ENCODE measurements at places on chromosomes 16 and 17.
A peak's percentile ranks its signal among the peaks of the same experiment; 100 is the strongest.

DNA sequence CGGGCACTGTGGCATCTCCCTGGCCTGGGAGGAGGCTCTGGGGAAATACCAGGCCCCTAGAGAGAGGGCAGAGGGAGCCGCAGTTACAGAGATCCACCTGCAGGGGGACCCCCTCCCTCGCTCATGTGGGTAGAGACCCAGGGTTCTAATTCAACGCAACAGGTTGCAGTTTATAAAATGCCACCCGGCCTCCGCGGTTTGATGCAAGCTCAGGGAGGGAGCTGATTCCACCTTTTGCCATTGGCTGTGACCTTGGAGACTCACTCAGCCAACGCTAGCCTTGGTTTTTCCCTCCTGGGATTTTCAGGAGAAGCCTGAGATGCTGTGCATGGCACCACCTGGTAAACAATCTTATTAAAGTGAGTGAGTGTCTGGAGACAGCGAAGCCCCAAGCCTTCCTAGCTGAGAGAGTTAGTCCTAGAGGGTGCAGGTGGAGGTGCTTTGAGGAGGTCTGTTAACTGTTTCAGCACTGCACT, 12.1 kb downstream of the TTLL6 start:
- peak; percentile 43 for DNase-seq

DNA sequence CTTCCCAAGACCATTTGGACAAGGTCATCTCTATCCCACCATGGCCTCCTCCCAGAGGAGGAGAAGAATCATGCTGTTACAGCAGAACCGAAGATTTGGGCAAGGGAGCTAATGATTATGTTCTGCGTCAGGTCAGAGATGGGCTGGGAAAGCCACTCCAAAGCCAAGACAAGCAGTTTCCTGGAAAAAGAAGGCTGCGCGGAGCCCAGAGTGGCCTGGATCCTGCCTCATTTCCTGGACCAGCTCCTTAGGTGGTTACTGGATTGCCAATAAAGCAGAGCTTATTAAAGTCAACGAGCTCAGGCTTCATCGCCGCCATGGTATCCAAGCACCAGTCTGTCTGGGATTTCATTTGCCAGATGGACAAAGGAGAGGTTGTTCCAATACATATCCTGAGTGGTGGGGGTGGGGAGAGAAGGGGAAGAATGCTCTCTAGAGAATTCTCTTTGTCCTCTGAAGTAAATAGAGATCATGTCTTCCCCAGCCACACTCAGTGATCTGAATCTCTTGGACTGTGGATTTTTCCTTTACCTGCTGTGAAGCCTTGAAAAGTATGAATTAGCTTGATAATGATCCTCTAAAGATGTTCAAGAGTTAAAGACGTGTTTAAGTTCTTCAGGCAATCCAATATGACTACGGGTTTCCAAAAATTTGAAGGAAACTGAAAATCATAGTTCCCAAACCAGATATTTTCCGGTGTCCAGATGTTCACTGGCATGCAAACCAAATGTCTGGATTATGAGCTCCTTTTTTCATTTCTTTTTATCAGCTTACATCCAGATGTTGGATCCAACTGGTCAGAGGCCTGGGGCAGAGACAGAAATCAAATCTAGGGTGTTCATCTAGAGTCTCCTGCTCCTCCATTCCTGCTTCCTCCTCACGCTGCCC, 17.7 kb downstream of the PRAC1 start:
- no peak for DNase-seq

DNA sequence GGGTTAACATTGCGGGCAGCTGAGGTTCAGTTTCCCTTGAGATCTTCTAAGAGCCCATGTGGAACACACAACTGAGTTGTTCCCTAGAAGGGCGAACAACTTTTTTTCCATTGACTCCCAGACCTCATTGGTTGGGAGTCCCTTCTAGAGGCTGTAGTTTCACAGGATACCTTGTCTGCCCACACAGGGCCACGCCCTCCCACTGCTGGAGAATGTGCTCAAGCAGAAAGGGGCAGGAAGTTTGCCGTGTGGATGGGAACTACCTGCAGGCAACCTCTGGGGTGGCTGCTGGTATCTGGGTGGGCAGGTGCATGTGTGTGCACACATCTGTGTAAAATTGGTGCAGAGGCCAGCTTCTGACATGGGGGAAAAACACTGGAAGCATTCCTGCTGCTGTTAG, 178.8 kb upstream of the PSMD7 start:
- no peak for DNase-seq

DNA sequence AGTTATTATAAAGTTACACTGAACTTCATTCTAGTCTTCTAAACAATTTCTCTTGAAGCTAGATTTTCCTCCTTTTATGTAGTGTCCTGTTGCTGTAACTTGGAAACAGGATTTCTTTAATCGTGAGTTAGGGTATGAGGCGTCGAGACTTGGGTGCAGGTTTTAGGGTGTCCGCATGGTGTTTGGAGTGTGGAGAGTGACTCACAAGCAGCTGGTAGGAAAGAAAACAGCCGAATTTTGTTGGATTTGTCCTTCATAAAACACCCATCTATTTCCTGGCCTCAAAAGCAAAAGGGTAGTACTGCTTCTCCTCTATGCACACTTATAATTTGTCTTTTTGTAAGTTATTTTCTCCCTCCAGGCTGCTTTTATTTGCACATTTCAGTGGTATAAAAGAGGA, 1.6 kb downstream of the RPTOR start:
- no peak for DNase-seq

- no peak for DNase-seq
Measured at GRCh38 chr16:67147437-67148140, 3.2 kb downstream of the B3GNT9 start.

GRCh38 chr17:66185862-66186261, 6.1 kb downstream of the CEP112 start:
- no peak for DNase-seq

GRCh38 chr16:85204242-85205010, 92.2 kb upstream of the CIBAR2 start:
- DNase-seq: no peak

DNA sequence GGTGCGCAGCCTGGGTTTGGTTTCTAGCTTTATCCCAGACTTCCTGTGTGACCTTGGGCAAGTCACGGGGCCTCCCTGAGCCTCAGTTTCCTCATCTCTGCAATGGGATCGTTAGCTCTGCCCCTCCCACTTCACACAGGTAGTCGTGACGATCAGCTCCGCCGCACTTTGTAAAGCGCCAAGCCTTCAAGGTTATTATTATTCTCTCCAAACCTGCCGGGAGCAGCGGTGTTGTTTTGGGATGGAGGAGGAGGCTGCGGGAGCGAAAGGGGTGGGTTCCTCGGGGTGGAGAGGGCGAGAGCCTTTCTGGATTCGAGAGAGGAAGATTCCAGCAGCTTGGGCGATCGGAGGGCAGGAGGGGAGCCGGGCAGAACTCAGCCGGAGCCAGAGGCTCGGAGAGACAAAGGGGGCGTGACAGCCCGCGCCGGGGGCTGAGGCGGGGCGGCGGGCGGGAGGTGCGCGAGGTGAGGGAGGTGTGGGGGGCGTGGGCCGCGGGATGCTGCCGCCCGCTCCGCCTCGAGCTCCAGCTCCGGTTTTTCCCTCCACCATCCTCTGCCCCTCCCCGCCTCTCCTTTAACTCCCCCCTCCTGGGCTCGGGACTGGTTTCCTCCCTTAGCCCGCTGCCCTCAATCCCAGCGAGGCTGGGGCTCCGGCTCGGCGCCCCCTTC, at the start of gene EFNB3:
Gene EFNB3 (plus strand): TSS at position 602 of the 668 bp plus-strand sequence. CDS start 397 bp downstream, outside the sequence.
- peak; percentile 73 for DNase-seq

- peak; percentile 64 for DNase-seq
Measured at GRCh38 chr16:49838441-49839016, 17.4 kb downstream of the ZNF423 start.

- DNase-seq: no peak
Measured at GRCh38 chr17:71535321-71535720, 585.5 kb upstream of the SOX9 start.

DNA sequence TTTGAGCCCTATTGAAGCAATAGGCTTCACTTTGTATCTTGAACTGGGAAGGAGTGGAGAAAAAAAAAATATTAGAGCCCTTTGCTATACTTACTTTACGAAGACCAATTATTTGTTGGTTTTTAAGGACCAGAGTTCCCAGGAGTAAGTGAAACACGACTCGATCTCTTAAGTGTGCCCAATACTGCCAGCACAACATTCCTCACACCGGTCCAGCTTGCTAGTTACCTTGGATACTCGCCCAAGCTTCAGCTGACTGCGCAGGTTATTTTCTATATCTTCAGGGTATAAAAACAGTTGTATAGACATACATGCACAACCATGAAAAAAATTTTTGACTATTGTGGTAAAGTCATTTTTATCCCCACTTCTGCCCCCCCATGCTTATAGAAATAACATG, 72.1 kb downstream of the RPTOR start:
- DNase-seq: no peak

- DNase-seq: no peak
Measured at GRCh38 chr17:15918661-15919259, 26.2 kb upstream of the ADORA2B start.

DNA sequence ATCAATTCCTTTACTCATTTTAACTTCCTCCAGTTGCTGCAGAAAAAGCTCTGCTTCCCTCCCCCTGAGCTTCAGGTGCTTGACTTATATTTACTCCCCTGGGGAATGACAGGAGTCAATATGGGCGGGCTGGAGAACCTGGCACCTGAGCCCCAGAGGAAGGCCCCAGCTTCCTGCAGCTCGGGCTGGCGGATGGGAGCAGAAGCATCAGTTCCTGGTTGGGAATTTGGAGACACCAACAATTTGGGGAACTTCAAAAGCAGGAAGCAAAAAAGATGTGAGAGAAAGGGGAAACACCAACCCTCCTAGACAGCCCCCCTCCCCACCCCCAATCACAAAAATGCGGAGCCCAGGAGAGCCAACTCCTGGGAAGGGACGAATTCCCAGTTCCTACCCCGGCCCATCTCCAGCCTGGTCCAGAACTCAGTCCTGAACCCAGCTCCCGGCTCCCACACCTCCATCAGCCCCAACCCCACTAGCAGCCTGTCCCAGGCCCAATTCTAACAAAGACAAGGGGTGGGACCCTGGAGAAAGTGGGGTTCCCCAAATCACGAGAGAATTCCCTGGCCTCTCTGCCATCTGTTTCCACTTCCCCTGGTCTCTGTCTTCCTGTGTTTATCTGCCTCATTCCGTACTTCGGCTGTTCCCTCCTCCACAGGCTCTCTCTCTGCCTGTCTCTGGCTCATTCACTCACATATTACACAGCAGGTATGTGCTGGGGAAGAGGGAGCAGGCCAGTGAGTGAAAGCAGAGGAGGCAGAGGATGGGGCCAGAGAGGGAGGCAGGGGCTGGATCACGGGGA, 16.2 kb upstream of the ASGR2 start:
- DNase-seq: peak; percentile 18

DNA sequence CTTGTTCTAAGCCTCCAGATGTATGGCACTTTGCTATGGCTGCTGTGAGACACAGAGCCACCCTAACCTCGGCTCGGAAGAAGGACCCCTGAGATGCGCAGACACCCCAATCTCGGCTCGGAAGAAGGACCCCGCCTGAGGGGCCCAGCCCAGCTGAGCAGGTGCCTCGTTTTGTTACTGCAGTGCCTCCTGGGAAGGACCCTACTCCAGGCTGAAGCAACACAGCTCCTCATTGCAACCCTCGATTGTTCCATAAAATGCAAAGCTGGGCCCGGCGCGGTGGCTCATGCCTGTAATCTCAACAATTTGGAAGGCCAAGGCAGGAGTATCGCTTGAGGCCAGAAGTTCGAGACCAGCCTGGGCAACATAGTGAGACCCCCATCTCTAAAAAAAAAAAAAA, 61.3 kb downstream of the C16orf95 start:
- no peak for DNase-seq

DNA sequence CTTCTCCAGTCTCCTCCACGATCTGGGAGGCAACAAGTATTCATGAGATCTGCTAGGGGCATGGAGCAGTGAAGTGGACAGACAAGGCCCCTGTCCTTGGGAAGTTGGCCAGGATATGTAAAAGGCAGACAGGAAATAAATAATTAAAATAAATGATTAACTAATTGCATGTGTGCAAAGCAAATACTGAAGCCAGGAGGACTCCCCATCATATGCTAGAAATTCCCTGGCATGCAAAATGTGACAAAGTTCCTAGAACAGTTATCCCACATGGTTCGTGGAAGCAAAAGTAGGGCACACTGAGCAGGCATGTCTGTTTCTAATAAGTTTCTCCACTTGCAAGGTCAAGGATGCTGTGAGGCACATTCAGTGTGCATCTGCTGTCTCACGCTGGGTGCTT, 86.8 kb downstream of the CDYL2 start:
- DNase-seq: no peak

DNA sequence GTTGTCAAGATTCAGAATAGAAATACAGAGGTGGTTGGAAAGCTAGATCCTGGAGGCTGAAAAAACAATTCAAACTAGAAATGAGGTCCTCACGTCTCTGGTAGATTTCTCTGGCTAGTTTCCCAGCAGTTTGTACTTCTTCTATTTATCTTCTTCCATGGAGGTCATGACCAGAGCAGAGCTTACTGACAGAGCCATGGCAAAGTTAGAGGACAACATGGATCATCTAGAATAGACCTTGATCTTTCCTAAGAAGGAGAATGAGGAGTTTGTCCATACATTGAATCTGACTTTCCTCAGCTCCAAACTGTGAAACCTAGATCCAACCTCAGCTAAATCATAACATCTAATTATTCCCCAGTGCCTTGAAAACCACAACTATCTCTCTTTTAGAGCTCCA, 900.8 kb upstream of the GOT2 start:
- no peak for DNase-seq

DNA sequence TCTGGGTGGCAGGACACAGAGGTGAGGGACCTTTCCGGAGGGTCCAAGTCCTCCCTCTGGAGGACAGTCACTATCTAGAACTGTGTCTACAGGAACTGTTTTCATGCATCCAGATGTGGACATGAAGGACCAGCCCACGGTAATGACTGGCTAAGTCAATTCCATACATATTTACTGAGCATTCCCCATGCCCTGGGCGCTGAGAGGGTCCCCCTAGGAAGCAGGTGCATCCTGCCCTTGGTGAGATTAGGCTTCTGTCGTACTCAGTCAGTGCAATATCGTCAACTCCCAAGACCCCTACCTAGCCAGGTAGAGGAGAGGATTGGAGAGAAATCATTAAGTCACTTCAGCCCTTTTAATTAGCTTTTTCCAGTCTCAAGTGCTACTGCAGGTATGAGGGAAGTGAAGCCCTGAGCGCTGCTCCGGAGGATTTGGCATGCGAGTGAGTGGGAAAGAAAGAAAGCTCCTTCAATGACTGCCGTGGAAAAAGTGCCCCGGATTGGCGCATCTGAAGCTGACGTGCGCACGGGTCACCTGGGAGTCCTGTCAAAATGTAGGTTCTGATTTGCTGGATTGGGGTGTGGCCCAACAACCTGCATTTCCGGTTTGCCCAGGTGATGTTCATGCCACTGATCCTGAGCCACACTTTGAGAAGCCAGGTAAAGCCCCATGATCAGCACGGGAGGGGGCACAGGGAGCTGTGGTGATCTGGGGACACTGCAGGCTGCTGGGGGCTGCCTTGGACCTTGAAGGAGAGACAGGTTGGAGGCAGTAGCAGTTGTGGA, 367.4 kb upstream of the TNRC6C start:
- DNase-seq: no peak

DNA sequence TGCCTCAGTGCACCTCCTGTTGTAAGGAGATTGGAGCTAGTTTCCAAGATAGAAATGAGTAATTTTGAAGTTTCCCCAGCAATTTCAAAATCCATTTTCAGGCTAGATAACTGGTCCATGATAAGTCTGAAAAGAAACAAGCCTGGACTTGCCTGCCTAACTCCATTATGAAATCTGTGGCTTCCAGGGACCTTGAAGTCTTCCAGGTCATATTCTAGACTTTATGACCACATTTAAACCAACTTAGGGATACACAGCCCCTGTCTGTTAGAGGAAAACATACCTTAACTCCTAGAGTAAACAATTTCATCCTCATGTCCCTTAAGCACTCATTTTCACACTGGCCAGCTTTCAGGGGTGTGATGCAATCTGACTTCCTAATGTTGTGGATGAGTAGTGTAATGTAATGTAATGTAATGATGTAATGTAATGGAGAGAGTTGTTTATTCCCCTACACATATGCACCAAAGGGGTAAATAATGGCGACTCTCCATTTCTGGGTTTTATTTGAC, 96.7 kb upstream of the FAM20A start:
- DNase-seq: peak; percentile 70

Data from tongue (tissue), 3 donors.